ENCODE measurements at places on chromosomes 7 and 10.
A peak's percentile ranks its signal among the peaks of the same experiment; 100 is the strongest.

DNA sequence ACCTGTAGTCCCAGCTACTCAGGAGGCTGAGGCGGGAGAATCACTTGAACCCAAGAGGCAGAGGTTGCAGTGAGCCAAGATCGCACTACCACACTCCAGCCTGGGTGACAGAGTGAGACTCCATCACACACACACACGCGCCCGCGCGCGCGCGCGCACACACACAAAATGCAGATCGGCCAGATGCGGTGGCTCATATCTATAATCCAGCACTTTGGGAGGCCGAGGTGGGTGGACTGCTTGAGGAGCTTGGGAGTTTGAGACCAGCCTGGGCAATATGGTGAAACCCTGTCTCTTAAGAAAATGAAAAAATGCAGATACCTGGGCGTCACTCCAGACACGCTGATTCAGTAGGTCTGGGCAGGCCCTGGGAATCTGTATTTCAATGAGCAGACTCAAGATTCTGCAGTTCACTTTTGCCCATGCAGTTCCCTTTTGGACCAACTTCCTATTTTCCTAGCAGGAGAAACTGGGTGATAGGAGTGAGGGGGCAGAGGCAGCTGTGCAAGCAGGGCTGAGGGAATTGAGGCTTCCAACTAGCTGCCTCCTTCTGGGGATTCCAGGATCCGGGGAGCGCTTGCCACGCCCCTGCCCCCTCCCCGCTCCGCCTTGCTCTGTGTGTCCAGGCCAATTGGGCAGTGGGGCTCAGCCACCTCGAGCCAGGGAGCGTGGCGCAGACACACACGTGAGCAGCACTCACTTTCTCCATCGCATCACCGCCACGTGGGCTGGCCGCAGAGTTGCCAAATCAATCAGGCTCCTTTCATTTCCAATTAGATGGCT lies 173.6 kb downstream of the SH3PXD2A start:
- DNase-seq = no peak

DNA sequence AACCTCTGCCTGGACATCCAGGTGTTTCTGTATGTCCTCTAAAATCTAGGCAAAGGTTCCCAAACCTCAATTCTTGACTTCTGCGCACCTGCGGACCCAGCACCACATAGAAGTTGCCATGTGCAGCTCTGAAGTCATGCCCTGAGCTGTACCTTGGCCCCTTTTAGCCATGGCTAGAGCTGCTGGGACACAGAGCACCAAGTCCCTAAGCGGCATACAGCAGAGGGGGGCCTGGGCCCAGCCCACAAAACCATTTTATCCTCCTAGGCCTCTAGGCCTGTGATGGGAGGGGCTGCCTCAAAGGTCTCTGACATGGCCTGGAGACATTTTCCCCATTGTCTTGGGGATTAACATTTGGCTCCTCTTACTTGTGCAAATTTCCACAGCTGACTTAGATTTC lies 14.6 kb downstream of the TMEM243 start:
- DNase-seq = no peak

GRCh38 chr10:89250865-89251408 lies 638 bp downstream of the LIPA start:
- DNase-seq = no peak

DNA sequence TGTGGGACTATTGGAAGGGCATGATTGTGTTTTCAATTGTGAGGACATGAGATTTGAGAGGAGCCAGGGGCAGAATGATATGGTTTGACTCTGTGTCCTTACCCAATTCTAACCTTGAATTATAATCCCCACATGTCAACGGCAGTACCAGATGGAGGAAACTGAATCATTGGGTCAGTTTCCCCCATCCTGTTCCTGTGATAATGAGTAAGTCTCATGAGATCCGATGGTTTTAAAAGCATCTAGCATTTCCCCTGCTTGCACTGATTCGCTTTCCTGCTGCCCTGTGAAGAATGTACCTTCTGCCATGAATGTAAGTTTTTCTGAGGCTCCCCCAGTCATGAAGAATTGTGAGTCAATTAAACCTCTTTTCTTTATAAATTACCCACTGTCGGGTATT lies 1367.1 kb downstream of the XPNPEP1 start:
- DNase-seq = no peak

DNA sequence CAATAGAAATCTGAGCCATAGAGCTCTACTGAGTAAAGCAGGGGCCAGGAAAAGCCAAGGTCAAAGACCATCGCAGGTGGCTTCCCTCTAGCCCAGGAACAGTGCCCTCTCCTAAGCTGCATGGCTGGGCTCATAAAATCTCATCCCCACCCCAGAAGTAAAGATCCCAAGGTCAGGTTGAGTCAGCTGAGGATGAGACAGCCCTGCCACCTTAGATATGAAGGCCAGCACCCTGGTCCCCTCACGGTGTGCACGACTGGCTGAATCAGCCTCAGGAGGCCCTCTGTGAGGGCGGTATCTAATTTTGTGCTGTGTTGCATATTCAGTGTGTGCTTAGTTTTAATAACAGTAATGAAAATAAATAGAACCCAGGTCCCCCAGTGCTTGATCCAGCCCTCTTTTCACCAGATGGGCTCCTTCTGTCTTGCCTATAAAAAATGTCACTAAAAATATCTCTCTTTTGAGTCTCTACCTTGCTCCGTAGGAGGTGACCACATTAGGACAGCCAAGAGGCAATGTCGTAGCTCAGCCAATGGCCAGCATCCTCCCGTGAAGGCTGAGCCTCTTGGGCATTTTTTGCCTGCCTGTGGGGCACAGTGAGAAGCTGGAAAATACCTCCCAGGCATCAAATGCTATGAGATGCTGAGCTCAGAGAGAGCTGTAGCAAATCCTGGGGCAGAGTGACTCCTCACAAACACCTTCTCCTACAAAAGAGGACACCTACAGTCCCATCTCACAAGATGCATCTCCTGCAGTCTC lies 424.0 kb downstream of the PLXNA4 start:
- DNase-seq = no peak

DNA sequence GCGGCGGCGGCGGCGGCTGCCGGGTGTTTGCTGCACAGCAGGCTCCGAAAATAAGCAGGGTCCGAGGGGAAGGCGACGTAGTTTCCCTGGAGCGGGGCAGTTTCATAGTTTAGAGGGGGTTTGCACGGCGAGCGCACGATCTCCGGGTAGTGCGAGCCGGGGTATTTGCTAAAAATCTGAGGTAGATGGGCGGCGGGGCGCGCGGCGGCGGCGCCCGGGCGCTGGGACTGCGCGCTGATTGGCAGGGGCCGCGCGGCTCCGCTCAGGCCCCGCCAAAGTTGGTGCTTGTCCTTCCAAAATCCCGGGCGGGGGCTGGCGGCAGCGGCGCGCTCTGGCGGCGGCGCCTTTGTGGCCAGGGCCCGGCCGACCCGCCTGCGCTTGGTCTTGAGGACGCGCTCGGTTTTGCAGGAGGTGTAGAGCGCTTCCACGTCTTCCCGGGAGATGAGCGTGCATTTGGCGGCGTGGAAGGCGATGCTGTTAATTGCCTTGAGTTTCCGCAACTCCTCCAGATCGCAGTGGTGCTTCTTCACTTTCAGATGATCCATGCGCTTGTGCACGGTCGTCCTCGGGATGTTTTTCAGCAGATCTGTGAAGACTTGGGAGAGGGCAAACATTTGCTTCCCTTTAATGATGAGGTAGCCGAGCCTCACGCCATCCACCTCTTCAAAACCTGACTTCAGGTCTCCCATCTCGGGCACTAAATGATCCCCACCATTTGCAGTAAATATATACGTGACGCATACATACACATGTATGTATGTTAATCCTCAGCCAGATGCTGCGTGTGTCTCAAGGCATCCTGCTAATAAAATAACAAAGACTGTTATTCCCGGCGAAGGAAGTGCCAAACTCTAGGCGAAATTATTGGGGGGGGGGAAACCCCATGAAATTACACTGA lies 8.1 kb downstream of the SKIDA1 start:
- DNase-seq = peak; percentile 74

DNA sequence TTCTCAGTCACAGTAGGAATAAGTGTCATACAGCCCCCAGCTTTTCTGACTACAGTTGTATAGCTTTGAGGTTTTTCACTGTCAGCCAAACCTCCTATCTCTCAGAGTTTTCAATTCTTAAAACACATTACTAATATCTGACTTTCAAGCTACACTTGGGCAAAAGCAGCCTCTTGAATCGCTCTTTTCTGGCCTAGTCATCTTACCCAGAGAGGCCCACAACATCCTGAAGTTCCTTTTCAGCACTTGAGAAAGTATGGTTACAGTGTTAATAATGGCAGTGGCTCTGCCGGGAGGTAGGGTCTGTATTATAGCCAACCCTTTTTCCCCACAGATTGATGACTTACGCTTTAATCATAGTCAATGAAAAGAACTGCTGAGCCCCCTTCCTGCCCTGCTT lies 181.0 kb downstream of the LRRC4 start:
- no peak for DNase-seq

Data from BE2C (cell line).